Stimulated activated CD4-positive, alpha-beta T cell treated with anti-CD3 and anti-CD28 coated beads, Interleukin-1b, Interleukin-23, amount 100 ng/mL, for 4 hours (primary cell): ENCODE measurements at places on chromosomes 7 and 10.

DNA sequence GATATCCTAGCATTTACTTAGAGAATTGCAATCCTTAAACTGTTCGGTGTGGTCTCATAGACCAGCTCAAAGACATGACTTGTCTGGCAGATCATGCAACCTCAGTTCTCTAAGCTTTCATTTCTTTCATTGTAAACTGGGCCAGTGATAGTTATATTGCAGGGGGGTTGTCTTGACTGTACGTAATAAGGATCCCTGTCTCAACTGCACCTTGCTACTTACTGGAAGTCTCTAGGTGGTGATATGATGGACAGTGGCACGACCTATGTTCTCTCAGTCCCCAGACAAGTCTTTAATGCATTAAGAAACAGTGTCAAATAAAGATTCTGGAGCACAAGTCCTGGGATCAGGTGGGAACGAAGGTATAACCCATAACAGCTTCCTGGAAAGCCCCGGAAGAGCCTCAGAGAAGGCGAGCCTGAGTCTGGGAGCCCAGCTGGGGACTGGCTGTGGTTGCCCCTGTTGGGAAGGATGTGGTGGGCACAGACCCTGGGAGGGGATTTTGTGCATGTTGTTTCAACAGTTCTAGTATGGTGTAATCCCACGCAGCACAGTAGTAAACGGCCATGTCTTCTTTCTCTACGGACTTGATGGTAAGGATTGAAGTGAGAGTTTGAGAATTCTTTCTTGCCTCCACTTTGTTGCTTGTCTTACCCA lies 26.0 kb upstream of the TARP start:
- DNase-seq = no peak

GRCh38 chr7:136874393-136875032 lies 6.1 kb downstream of the CHRM2 start:
- no peak for DNase-seq

- no peak for DNase-seq
These were observed 288.0 kb upstream of the SEMA3C start for GRCh38 chr7:81206667-81207360.

DNA sequence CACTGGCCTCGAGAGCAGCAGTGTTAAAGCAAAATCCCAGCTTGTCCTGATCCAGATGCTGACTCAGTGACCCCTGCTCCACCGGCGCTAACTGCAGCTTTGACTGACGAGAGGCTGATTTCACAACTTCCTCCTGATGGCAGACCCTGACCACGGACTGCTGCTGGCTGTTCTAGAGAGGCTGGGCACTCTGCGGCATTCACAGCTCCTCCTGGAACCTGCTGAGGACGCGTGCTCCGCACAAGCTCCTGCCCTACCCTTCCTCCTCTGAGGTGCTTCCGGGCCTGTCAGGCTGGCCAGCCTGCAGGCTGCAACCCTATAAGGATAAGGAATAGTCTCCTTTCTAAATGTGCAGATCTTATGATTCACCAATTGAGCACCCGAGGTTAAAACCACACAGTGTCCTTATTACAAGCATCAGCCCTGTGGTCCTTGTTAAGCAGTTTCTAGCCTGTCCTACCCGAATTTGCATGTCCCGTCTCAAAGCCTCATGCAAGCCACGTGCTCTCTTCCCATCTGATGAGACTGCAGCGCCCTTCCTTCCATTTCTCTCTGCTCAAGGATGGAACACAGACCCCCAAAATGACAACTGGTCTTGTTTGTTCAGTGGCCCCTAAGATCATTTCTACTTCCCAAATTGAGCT lies 35.5 kb upstream of the NCAPG2 start:
- DNase-seq = no peak

DNA sequence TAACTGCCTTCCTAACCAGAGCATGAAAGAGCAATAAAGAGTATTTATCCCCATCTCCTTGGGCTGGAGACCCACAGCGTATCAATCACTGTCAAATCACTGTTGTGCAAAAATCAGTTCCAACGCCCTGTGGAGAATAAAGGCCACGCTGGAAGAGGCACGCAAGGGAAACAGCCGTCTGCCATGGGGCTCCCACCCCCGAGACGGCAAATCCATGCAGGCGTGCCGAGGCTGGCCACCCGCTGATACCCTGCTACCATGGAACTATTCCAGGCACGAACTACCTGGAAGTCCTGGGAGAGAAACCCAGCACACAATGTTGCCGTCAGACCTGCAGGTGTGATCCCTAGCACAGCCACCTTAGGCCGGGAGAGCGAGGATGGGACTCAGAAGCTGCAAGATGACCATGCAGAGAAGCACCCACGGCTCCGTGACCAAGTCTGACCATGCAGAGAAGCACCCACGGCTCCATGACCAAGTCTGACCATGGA lies 185.3 kb downstream of the DIP2C start:
- no peak for DNase-seq

- DNase-seq = no peak
These were observed 1.3 kb downstream of the CLIP2 start for GRCh38 chr7:74290553-74290950.

DNA sequence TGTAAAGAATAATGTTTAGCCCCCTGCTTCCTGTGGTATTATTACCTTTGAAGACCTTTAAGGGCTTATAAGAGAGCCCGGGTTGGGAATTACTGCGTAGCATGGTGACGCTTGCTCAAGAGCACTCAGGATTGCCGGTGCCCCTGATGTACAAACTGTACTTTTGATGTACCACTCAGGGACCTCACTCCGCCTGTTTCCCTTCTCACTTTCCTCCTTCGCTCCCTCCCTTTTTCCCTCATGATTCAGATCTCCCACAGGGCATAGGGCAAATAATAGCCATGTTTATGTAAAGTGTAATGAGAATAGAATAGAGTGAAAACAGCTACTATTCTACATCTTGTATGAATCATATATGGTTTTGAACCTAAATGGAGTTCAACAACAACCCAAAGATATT lies 77.8 kb upstream of the PDCD4 start:
- DNase-seq = no peak

DNA sequence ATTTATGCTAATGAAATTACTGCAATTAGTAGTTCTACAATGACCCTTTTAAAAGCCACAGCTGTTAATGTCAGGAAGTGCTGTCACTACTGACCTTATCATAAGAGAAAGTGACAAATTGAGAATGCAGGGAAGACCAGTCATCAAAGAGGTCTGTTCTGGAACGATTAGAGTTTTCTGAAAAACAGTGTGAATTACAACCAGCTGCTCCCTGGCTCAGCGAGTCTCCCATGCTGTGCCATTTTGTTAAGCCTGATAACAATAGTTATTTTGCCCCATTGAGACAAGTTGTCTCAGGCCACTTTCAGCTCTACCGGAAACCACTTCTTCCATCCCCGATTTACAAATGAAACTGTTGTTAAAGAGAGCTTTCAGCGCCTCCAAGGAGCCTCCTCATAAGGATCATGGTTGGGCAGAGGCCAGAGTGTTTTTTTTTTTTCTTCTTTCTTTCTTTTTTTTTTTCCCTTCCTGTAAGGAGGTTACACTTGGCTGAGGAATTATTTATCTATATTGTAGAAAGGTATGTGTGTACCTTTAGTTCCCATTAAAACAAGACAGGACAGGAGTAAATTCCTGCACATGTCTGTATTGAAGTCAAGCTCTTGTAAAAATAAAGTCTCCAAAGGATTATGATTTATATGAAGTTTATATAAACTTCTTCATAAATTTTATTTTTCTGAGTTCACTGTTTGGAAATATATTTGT lies 173.6 kb downstream of the CDCA7L start:
- no peak for DNase-seq

GRCh38 chr10:24849051-24849450 lies 103.4 kb downstream of the PRTFDC1 start:
- DNase-seq = no peak

DNA sequence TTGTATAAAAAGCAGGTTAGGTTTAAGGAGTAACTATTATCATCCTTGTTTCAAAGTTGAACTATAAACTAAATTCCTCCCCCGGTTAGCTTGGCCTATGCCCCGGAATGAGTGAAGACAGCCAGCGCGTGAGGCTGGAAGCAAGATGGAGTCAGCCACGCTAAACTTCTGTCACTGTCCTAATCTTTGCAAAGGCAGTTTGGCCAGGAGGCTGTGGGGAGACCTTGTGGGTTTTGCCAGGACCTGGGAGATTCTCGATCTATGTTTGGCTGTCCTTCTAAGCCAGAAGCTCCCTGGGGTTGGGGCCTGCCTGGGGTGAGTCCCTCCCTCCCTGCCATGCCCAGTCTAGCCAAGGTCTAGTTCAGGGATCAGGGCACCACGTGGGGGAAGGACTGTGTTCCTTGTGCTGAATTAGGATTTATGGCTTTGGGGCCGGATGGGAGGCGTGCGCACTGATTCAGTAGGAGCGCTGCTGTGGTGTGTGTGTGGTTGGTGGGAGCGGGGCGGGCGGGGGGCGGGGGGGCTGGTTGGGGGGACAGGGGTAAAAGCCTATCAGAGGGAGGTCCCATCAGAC lies 871 bp upstream of the GTF2IRD1 start:
- DNase-seq = no peak

DNA sequence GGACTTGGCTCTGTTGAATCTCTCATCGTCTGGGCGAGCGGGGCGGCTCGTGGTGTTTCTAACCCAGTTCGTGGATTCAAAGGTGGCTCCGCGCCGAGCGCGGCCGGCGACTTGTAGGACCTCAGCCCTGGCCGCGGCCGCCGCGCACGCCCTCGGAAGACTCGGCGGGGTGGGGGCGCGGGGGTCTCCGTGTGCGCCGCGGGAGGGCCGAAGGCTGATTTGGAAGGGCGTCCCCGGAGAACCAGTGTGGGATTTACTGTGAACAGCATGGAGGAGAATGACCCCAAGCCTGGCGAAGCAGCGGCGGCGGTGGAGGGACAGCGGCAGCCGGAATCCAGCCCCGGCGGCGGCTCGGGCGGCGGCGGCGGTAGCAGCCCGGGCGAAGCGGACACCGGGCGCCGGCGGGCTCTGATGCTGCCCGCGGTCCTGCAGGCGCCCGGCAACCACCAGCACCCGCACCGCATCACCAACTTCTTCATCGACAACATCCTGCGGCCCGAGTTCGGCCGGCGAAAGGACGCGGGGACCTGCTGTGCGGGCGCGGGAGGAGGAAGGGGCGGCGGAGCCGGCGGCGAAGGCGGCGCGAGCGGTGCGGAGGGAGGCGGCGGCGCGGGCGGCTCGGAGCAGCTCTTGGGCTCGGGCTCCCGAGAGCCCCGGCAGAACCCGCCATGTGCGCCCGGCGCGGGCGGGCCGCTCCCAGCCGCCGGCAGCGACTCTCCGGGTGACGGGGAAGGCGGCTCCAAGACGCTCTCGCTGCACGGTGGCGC lies at the start of gene EN2:
TSS of gene EN2 (plus strand) at position 19 of the 767 bp plus-strand sequence. CDS start at position 268, 249 bp downstream.
- DNase-seq = no peak

- DNase-seq = no peak
These were observed 339.2 kb downstream of the LRMDA start for GRCh38 chr10:75770626-75771081.

GRCh38 chr10:51599647-51600046 lies 99.7 kb downstream of the CSTF2T start:
- no peak for DNase-seq

DNA sequence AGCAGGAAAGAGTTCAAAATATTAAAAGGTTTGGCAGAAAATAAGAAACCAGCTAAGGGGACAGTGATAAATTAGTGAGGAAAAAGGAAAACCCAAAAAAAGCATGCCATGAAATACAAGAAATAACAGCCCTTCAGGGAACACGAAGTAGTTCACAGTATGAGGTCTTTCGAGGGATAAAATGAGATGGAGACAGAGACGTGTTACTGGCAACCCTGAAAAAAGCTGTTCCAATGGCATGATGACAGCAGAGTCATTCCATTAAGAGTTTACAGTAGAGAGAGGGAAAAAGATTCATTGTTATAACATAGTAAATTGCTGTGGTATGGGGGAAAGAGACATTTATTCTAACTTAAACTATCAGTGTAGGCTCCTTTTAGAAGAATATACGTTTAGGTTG lies 391.2 kb downstream of the ANKRD7 start:
- no peak for DNase-seq

DNA sequence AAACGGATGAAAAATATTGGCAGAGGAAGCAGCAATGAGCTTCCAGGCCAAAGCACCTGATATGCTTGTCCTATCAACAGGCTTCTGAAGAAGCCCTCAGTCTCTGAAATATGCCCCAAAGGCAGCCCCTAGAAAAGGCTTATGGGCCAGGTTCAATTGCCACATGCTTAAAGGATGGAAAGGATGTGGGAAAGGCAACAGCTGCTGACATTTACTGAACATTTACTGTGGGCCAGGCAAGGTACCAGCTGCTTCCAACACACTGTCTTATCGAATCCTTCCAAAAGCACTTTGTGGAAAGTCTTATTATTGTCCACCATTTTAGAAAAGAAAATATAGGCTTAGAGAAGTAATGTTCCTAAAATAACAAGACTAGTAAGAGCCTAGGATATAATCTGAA lies 56.5 kb downstream of the DOCK4 start:
- DNase-seq = no peak

- no peak for DNase-seq
These were observed 145.8 kb upstream of the LRRN3 start for GRCh38 chr7:110944966-110945644.

DNA sequence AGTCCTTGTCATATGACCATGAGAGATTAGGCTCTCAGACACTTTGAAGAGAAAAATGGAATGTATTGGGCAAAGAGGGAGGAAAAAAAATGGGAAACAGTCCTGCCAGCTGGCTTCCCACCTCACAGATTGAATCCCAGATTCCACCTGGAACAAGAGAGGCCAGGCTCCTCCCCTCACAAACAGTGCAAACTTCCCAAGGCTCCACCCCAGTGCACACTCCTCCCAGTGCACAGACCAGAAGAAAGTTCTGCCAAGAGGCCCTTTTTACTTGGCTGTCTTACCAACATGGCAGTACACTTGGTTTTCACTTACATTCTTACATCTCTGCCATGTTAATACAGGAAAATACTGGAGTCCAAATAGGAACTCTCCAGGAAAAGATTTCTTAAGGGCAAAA lies 202.3 kb downstream of the AHR start:
- no peak for DNase-seq

DNA sequence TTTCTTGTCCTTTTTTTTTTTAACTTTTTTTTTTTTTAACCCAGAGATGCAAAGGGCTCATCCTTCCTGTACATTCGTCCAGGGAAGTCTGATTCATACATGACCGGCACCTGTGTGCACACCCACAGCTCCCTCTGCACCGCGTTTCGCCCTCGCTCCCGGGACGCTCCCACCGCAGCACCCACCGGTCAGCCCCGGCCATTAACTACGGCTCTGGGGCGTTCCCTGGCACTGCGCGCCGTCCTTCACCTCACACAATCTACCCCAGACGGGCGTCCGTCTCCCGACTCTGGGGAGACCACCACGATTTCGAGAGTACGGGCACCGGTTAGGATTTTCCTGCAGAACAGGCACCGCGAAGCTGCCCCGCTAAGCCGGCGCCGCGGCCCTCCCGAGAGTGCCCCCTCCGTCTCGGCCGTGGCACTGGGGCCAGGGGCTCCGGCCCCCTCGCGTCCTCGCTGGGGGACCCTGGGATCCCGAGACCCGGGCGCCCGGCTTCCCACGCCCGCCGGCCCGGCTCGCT lies 452 bp downstream of the ATE1 start:
- DNase-seq = no peak

DNA sequence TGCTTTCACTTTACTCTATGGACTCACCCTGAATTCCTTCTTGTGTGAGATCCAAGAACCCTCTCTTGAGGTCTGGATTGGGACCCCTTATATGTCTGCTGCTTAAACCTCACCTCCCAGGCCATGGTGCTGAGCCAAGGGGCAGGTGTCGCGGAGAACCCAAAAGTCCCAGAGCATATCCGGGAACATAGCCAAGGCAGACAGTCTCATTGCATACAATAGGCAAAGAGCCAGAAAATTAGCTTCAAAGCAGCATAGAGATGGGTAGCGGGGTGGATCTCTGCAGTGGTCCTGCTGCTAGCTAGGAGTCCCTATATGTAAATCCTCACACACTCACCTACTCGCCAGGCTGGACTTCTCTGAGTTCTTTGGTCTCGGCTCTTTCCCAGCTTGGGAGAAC lies 5.5 kb downstream of the CCL24 start:
- no peak for DNase-seq

- no peak for DNase-seq
These were observed 56.0 kb downstream of the ZPBP start for GRCh38 chr7:50037086-50037485.
